Esophagus squamous epithelium (tissue), 5 donors: ENCODE measurements at places on chromosomes 1 and 21. TPM values are rescaled to one million over a fixed set of nuclear protein-coding genes. Genes with fewer than 3 reads are reported as not detected.

RHBDL2 gene
- 23.0 TPM for total RNA-seq

DRAXIN gene
- total RNA-seq = not detected

- H3K4me3 ChIP-seq = peak overlapping the region; percentile 40
- H3K27ac ChIP-seq = peak overlapping the region; percentile 63
- no peaks in the 10 kb centered on the region for H3K27me3 ChIP-seq
- H3K36me3 ChIP-seq = no peaks in the 10 kb centered on the region
- no peak for DNase-seq
These were observed 118.3 kb downstream of the TGFB2 start for GRCh38 chr1:218463194-218464156.

DNA sequence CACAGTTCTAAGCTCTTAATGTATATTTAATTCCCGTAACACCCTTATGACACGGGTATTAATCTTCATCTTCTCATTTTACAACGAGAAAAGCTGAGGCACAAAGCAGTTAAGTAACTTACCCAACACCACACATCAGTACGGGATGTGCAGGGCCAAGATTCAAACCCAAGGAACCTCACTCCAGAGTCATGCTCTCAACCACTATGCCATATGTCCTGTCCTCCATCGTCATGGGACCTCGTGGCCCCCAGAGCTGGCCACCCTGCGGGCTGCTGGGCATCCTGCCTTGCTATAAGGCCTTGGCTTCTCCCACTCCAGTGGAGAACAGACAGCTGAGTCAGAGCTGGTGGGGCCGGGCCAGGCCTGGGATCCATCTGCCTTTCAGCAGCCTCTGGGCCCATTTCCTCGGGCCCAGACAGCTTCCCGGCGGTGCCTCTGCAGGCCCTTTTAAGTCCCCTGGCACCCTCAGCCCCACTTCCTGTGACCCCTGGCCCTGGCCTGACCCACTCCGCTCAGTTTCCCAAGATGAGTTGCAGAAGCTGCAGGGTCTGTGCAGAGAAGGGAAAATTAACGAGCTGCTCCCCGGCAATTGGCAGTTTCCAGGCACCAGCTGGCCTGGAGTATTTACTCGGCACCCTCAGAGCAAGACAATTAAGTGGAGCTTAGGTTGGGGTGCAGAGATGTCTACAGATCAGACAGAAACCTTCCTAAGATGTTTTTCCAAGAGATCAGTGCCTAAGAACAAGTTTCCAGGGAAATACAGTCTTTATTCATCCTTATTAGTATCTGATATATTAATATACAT lies 98.2 kb downstream of the EPHB2 start:
- no peaks in the 10 kb centered on the region for H3K36me3 ChIP-seq
- DNase-seq = no peak
- no peak overlapping the region for H3K4me3 ChIP-seq
- H3K4me1 ChIP-seq = peaks cover 7% of the 10 kb centered on the region
- no peaks in the 10 kb centered on the region for H3K27me3 ChIP-seq
- H3K27ac ChIP-seq = peak overlapping the region; percentile 51

GRCh38 chr21:46077674-46078101 lies 20.2 kb upstream of the COL6A2 start:
- peaks cover 31% of the 10 kb centered on the region for H3K4me1 ChIP-seq
- no peak overlapping the region for H3K4me3 ChIP-seq
- H3K36me3 ChIP-seq = no peaks in the 10 kb centered on the region
- no peak overlapping the region for H3K27ac ChIP-seq
- no peak for DNase-seq

DNA sequence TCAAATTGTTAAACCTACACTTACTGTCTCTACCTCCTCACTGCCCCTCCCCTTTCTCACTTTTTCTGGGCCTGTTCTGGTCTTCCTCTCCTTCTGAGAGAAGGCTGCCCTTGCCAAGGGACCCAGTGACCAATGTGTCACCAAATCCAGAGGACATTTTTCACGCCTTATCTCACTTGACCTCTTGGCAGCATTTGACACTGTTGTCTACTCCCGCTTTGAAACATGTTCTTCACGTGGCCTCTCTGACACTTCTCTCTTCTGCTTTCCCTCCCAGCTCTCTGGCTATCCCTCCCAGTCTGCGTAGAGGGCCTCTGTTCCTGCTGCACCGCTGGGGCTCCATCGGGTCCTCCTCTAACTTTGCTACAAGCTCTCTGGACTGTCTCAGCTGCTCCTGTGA lies 25.3 kb downstream of the KCNQ4 start:
- H3K4me1 ChIP-seq = no peaks in the 10 kb centered on the region
- no peaks in the 10 kb centered on the region for H3K36me3 ChIP-seq
- no peak for DNase-seq
- H3K4me3 ChIP-seq = no peak overlapping the region
- no peaks in the 10 kb centered on the region for H3K27me3 ChIP-seq

GRCh38 chr21:30072496-30072895 lies 94.1 kb downstream of the CLDN17 start:
- H3K27ac ChIP-seq = no peak overlapping the region
- no peak for DNase-seq
- no peak overlapping the region for H3K4me3 ChIP-seq
- H3K27me3 ChIP-seq = no peaks in the 10 kb centered on the region
- no peaks in the 10 kb centered on the region for H3K4me1 ChIP-seq

GRCh38 chr1:11550664-11551283 lies 71.8 kb downstream of the DISP3 start:
- no peaks in the 10 kb centered on the region for H3K4me1 ChIP-seq
- no peak overlapping the region for H3K4me3 ChIP-seq
- no peaks in the 10 kb centered on the region for H3K36me3 ChIP-seq
- no peak overlapping the region for H3K27ac ChIP-seq
- no peak for DNase-seq
- H3K27me3 ChIP-seq = no peaks in the 10 kb centered on the region

DNA sequence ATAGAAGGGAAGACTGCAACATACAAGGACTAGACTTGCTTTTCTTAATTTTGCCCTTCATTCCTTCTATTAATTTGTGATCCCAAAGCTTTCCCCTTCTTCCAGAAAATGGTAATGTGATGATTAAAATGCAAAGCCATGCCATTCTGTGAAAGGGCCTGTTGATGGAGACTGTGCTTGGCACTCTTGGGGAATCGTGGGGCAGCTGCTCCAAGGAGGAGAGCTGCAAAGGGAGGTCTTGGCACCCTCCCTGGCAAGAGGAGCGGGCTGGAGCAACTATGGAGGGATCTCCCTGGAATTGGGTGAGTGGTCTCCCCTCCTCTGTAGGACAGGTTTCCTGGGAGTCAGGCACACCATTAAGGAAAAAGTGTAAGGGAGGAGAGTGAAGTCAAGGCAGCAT lies 16.6 kb downstream of the CACNA1S start:
- no peak overlapping the region for H3K4me3 ChIP-seq
- H3K36me3 ChIP-seq = no peaks in the 10 kb centered on the region
- H3K4me1 ChIP-seq = no peaks in the 10 kb centered on the region
- H3K27me3 ChIP-seq = no peaks in the 10 kb centered on the region
- DNase-seq = no peak
- H3K27ac ChIP-seq = no peak overlapping the region

DNA sequence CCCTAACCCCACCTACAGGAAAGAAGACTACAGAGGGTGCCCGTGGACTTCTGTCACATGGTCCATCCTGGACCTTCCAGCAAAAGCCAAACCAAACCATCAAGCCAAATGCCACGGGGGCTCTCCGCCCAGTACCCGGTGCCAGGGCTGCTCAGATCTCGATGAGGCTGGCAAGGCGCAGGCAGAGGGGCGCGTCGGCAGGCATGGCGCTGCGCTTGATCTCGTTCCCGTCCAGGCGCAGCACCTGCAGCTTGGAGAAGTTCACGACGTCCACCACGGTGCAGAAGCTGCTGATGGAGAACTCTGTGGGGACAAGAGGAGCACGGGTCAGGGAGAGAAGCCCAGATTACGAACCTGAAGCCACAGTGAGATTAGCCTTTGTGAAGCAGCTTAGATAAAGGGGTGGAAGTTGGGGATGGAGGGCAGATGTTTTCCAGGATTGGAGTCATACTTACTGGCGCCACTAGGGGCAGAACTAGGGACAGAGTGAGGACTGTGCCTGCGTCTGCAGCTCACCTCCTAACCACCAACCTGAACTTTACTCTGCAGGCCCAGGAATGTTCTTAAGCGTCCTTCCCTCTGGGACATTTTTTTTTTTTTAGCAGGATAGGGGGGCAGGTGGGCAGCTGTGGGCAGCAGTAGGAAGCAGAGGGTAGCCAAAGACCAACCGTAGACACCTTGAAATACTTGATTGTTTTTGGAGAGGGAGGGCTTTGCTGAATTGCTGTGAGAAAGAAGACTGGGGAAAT lies 8.6 kb downstream of the FMOD start:
- H3K27ac ChIP-seq = no peak overlapping the region
- DNase-seq = no peak
- H3K27me3 ChIP-seq = no peaks in the 10 kb centered on the region
- H3K4me1 ChIP-seq = peaks cover 31% of the 10 kb centered on the region
- H3K4me3 ChIP-seq = no peak overlapping the region

DNA sequence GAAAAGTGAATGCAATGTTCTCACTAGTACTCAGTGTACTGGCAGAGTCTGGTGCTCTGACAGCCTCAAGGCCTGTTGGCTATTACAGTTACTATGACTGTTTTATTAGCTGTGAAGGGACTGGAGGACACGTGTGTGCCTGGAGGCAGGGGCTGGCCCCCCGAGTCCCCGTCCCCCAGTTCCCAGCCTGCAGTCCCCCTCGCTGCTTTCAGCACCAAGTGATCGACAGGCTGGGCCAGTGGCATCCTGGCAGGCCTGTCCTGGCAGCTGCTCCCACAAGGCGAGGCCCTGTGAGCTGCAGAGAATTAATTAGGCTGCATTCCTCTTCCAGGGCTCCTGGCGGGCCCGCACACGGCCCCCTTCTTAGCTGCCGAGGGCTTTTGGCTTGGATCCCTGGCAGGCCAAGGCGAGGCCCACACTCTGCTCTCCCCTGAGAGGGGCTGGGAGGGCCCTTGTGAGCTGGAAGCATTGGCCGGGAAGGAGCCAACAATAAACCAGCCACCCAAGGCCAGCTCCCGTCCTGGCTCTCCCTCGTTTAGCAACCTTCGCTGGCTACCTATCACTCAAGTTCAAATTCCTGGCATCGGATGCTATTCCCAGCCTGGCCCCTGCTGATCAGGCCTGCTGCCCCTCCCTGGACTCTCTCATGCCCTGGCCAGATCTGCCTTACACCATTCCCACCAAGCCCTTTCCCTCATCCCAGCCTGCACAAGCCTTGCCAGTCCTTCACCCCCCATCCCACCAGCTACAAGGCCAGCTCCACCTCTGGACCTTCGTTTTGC lies 9.8 kb downstream of the EDN2 start:
- no peaks in the 10 kb centered on the region for H3K36me3 ChIP-seq
- no peak for DNase-seq
- H3K4me3 ChIP-seq = no peak overlapping the region
- H3K27ac ChIP-seq = peak overlapping the region; percentile 71
- H3K27me3 ChIP-seq = no peaks in the 10 kb centered on the region
- H3K4me1 ChIP-seq = peaks cover 36% of the 10 kb centered on the region

DNA sequence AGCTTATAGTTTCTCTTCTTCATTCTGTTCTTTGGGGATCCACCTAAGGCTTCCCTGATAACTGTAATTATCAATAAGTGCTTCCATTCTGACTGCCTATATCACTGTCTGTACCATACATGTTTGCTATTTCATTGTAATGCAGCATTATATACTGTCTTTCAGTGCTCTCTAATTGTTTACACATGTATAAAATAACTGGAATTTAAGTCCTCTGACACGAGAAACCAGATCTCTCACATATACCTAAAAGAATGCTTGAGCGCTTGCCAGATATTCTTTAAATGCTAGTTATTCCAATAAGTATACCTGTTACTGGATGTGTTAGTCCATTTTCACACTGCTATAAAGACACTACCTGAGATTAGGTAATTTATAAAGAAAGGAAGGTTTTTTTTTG lies 34.7 kb downstream of the CELF3 start:
- H3K27ac ChIP-seq = no peak overlapping the region
- no peaks in the 10 kb centered on the region for H3K27me3 ChIP-seq
- H3K4me3 ChIP-seq = no peak overlapping the region
- no peaks in the 10 kb centered on the region for H3K4me1 ChIP-seq

DNA sequence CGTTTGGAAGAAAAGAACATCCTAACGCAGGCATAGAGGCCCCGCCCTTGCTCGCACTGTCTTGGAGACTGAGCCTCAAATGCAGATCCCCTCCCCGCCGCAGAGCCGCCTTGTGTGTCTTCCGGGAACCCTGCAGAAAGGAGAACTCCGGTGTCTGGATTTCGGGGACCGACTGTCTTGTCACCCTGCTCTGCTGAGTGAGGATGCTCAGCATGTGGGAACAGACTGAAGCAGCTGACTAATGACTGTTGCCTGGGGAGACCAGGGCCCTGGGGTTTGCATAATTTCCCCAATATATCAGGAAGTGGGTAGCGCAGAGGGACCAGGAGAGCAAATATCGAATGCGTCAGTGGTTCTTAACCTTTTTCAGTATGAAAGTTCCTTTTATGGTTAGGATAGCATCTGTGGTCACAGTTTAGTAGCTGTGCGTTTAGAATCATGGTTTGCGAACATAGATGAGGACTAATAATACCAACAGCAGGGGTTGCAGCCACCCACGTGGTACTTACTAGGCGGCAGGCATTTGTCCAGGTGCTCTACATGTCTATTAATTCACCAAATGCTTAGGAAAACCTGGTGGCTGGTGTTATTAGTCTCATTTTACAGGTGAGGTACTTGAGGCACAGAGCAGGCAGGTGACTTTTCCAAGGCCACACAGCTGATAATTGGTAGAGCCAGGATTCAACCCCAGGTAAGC lies 14.3 kb downstream of the GPR137B start:
- peak; percentile 17 for DNase-seq
- no peak overlapping the region for H3K4me3 ChIP-seq
- no peaks in the 10 kb centered on the region for H3K4me1 ChIP-seq
- no peaks in the 10 kb centered on the region for H3K27me3 ChIP-seq

GRCh38 chr1:230167419-230167852 lies 100.4 kb downstream of the GALNT2 start:
- H3K4me1 ChIP-seq = no peaks in the 10 kb centered on the region
- no peak for DNase-seq
- H3K27ac ChIP-seq = no peak overlapping the region

GRCh38 chr1:238205045-238205662 lies 314.4 kb upstream of the ZP4 start:
- H3K27me3 ChIP-seq = no peaks in the 10 kb centered on the region
- no peak overlapping the region for H3K4me3 ChIP-seq
- no peak overlapping the region for H3K27ac ChIP-seq
- no peaks in the 10 kb centered on the region for H3K4me1 ChIP-seq
- no peaks in the 10 kb centered on the region for H3K36me3 ChIP-seq
- DNase-seq = no peak

DNA sequence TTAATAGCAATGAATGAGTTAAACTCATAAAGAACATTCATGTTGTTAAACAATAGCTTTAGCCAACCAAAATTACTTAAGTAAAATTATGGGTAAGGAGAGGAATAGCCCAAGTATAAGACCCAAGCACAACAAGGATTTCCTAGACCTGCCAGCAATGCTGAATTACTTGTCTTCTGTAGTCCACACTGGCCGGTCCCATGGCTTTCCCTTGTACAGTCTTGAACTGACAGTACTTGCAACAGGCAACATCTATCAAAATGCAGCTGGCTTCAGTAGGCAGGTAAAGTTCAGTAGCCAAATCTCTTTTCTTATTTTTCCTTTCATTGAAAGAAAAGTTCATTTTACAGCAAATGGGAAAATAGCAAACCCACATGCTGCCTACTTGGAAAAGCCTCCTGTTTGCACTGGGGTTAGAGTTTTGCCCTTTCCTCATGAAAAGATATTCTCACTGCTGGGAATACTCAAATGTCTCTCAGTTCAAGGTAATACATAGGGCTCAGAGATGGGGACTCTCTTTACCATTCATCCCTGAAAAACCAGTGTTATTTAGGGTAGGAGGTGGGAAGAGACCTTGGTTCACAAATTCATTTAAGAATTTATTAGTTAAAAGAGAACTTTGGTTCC lies 222.8 kb downstream of the TTLL7 start:
- H3K4me3 ChIP-seq = no peak overlapping the region
- H3K36me3 ChIP-seq = no peaks in the 10 kb centered on the region
- H3K27ac ChIP-seq = no peak overlapping the region
- no peaks in the 10 kb centered on the region for H3K4me1 ChIP-seq
- H3K27me3 ChIP-seq = no peaks in the 10 kb centered on the region
- no peak for DNase-seq
